ENCODE measurements at places on chromosomes 12 and 14. TPM values are rescaled to one million over a fixed set of nuclear protein-coding genes. Genes with fewer than 3 reads are reported as not detected.
A peak's percentile ranks its signal among the peaks of the same experiment; 100 is the strongest.

- DNase-seq, result no peak
These were observed 36.3 kb upstream of the OAS1 start for GRCh38 chr12:112870267-112870980.

GRCh38 chr12:52058631-52059361 is 7.6 kb downstream of the NR4A1 start:
- DNase-seq, result no peak

- DNase-seq, result no peak
These were observed 71.4 kb downstream of the PAPOLA start for GRCh38 chr14:96573473-96574100.

GRCh38 chr12:121582583-121583333 is 1.9 kb upstream of the KDM2B start:
- no peak for DNase-seq

GRCh38 chr14:100416921-100417860 is 94.1 kb downstream of the SLC25A47 start:
- DNase-seq, result no peak

DNA sequence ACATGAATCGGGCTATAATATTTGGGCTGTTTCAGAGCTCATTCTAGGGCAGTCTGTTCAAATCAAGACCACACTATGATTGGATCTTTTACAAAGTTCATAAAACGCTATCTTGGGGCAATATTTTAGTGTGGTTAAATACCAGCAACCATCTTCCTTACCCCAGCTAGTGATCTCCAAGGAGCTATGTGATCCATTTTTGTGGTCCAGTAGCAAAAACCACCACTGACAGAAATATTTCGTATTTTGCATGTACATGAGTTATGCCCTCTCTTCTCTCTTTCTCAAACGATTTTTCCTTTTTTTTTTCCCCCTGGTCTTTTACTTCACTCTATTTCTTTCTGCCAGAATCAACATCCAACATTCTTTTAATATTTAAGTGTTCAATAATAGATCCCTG is 280.6 kb upstream of the KITLG start:
- no peak for DNase-seq

GRCh38 chr12:76878899-76879709 is at the start of gene CSRP2:
Gene CSRP2, minus strand, starts transcription at chr12:76879019. Its CDS starts 12,759 bp downstream, at chr12:76866260.
- peak; percentile 95 for DNase-seq

DNA sequence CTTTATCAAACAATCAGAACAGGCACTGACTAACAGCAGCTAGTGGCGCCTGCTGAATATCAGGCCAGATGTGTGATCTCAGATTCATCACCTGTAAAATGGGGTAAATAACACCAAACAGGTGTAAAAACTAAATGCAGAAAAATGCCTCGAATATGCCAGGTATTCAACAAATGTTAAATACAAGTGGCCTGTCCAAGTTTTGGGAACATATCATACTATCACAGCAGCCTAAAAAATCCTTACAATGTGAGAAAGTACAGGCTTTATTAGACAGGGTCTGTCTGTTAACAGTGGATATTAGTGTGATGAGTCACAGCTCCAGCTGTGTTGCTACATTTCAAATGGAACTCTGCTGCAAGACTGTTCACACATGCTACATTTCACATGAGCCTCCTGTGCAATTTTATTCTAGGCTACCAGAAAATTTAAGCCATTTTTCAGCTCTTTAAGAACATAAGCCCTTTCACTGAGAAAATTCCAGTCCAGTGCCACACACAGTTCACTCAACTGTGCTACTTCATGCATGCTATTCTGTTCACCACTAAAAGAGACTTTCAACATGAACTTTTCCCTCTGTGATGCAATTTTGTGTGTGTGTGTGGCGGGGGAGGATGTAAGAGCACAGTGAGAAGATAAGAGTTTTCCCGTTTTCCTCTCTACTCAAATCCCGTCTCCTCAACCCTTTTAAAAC is 56.7 kb downstream of the MSRB3 start:
- no peak for DNase-seq

GRCh38 chr12:2412305-2412643 is 359.5 kb downstream of the CACNA1C start:
- no peak for DNase-seq

DNA sequence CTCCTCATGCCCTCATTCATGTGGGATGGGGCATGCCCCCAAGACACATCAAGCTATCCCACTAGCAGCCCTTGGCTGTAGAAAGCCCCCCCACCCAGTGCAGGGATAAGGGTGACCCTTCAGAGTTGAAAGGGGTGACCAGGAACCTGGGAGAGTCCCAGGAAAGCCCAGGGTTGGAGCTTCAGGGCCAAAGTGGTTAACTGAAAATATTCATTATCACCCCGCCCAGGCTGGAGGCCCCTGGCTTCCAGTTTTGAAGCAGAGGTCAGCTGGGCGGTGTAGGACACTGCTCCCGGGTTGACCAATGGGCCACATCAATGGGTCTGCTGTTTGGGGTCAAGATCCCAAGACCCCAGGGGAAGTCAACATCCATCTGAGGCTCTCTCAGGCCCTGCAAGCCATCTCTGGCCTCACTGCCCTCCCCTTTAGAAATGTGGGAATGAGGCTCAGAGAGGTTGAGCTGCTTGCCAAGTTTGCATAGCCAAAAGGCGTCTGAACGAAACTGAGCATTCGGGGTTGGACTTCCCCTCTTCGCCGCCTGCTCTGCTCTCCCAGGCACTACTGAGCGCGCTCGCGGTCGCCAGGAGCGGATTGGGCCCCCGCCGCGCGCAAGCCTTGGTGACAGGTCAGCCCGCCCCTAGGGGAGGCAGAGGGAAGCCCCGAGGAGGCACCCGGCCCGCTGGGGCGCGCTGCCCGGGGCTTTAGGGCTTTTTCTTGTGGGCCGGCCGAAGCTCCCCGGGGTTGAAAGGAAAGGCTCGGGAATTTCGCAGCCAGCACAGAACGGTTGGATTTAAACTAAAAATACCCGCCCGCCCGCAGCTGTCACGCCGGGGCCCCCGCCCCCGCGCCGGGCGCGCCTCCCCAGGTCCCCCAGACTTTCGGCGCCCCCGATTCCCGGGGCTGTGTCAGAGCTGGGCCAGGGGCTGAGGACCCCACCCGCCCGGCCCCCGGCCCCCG is 576 bp downstream of the SYNE3 start:
- DNase-seq, result no peak

DNA sequence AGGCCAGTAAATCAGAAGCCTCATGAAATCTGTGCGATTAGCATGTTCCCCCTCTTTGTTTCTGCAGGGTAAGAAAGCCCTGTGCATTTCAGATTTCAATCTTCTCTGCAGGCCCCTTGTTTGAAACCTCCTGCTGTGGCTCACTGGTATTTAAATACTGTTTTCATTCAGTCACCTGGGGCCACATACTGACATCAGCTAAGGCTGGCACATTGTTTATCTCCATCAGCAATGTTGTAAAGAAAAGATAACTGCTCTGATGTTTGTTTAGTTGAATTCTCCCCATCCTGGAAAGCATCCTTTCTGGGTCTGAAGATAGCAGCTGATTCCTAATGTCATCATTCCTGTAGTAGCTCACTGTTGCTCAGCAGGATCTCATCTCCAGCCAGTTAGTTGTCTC is 554.9 kb downstream of the NRXN3 start:
- no peak for DNase-seq

- no peak for DNase-seq
These were observed 8.1 kb downstream of the RTL1 start for GRCh38 chr14:100895411-100895810.

GRCh38 chr12:39581592-39581991 is 38.0 kb downstream of the ABCD2 start:
- DNase-seq, result no peak

PPFIA2 gene
- 0.13 TPM for total RNA-seq

GRCh38 chr12:102948941-102949352 is 8.5 kb upstream of the ASCL1 start:
- peak; percentile 92 for DNase-seq

- no peak for DNase-seq
These were observed 27.7 kb downstream of the ARHGAP5 start for GRCh38 chr14:32104803-32105202.

- DNase-seq, result no peak
These were observed 1029.8 kb upstream of the TMEM132C start for GRCh38 chr12:127237151-127237550.

DNA sequence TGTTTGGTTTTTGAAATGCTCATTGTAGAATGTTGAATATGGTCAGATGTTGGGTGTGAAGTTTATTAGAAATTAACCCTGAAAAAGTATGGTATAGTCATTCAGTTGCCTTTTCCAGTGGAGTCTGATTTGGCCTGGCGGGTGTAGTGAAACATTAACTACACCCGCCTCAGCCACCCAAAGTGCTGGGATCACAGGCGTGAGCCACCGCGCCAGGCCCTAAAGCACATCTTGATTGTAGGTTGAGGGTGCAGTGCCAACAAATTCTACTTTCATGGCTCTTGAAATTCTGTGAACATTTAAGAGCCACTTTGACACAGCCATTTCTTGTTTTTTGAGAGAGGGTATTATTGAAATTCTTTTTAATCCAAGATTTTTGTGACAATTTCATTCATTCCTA is 624.9 kb downstream of the DIO2 start:
- no peak for DNase-seq

- no peak for DNase-seq
These were observed 34.2 kb downstream of the PTGER2 start for GRCh38 chr14:52348279-52348678.

SERPINA10 gene
- not detected for total RNA-seq

DNA sequence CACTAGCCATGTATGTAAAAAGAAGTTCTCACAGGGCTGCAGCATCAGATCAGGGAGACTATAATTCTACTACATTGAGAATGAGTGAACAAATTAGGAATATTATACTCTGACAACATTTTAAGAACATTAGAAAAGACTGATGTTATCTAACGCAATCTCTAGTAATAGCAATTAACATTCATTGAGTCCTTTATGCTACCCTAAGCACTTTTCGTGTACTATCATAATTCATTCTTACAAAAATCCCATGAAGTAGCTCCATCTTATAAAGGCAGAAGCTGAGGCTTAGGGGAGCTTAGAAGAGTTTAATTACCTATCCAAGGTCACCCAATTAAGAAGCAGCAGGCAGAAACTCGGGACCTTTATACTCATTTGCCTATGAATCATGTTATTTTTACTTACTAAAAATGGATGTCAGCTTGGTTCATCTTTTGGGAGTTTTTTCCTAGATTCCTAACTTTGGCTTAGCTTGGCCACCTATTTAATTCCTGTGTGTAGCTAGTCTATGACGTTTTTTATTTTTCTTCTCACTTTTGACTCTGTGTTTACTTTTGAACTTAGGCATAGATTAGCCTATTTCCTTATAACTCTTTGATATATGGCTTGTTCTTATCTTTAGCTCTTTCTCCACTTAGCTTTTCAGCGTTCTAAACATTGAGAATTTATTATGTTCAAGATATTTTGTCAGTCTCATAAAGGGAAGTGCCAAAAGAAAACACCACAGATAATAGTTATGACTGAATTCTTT is 333.5 kb upstream of the DCN start:
- DNase-seq, result no peak

KLRB1 gene
- 0.52 TPM for total RNA-seq

GRCh38 chr12:18340186-18340585 is 78.9 kb downstream of the PIK3C2G start:
- DNase-seq, result no peak

DNA sequence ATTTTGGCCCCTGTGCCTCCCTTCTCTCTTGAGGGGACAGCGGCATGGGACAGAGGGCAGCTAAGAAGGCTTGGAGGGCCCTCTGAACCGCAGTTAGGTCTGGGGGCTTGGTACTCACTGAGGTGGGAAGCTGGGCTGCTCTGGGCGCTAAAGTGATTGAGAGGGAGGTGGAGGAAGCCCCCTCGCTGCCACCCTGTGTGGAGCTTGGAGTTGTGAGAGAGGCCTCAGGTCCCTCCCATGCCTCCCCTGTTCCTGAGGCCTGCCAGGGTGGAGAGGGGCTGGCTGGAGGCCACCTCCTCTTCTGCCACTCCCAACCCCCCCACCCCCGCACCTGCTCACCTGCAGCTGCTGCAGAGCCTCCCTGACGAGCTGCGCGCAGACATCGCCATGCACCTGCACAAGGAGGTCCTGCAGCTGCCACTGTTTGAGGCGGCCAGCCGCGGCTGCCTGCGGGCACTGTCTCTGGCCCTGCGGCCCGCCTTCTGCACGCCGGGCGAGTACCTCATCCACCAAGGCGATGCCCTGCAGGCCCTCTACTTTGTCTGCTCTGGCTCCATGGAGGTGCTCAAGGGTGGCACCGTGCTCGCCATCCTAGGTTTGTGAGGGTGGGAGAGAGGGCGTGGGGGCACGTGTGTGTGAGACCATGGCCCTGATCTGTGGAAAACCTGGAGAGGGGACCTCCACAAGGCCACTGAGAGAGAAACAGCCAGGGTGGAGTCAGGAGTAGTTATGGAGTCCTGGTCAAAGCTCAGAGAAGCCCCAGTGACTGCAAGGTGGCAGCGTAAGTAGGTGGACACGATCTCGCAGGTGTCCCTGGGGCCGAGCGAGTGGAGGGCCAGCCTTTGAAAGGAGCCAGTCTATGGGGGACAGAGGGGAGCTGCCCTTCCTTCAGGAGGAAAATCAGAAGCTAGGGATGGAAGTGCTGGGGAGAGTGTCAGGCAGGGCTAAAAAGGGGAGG is 11.2 kb downstream of the KCNH3 start:
- no peak for DNase-seq

- DNase-seq, result no peak
These were observed 62.4 kb downstream of the VCPKMT start for GRCh38 chr14:50053935-50054334.

MUCL1 gene
- total RNA-seq, result not detected

- DNase-seq, result no peak
These were observed 446.7 kb upstream of the GARIN6 start for GRCh38 chr12:99200711-99201384.

LRTM2 gene
- total RNA-seq, result not detected

- peak; percentile 89 for DNase-seq
These were observed 515.4 kb downstream of the FUT8 start for GRCh38 chr14:65927931-65928356.

- no peak for DNase-seq
These were observed 1.2 kb downstream of the GNPNAT1 start for GRCh38 chr14:52790011-52790755.

GRCh38 chr12:12099102-12099501 is 28.4 kb downstream of the BCL2L14 start:
- DNase-seq, result no peak

ACOT6 gene
- not detected for total RNA-seq

DNA sequence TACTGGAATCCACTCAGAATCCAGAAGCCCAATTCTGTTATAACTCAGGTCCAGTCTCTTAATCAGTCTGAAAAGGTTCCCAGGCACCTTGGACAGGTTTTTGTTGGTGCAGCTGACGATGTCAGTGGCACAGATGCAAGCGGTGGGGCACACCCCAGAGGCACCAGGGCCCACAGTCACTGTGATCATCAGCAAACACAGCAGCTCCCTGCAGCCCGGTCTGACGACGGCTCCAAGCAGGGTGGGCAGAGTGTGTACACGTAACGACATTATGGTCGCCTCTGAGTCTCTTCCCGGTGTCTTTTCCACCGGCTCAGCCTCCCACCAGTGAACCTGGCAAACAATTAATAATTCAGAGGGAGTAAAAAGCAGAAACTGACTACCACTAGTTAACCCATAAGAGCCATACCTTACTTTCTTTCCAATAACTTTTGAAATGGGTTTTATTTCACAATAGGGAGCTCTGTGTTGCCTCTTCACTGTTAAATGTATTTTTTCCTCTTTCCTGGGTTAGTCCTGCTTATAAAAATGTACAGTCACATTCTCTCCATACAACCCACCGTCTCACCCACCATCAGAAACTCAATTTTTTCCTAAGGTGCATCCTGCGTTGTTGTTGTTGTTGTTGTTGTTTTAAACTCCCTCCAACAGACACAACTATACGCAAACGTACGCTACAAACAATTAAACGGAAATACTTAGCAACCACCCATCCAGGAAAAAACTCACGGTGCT is 521 bp upstream of the PCED1B start:
- no peak for DNase-seq

All from esophagus muscularis mucosa (tissue), 4 donors.